SW480 (cell line): ENCODE measurements at places on chromosomes 3 and 15.
A peak's percentile ranks its signal among the peaks of the same experiment; 100 is the strongest.

DNA sequence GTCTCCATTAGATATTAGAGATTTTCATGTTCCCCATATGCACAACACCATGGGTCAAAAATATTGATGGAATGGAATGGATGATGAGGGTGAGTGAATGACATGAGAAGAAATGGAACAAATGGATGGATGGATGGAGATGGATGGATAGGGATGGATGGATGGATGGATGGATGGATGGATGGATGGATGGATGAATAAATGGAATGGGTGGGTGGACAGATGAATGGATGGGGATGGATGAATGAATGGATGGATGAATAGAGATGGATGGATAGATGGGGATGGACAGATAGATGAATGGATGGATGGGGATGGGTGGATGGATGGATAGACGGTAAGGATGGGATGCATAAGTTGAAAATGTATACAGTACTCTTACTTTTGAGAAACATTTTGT, 18.6 kb downstream of the CFAP92 start:
- DNase-seq: no peak

- DNase-seq: no peak
Measured at GRCh38 chr3:124748560-124749198, 18.4 kb downstream of the UMPS start.

GRCh38 chr3:136584728-136585127, 167.4 kb downstream of the STAG1 start:
- DNase-seq: no peak

- no peak for DNase-seq
Measured at GRCh38 chr15:85667491-85668424, 127.0 kb downstream of the KLHL25 start.

GRCh38 chr3:105367406-105368213, 901 bp downstream of the ALCAM start:
- DNase-seq: peak; percentile 37

- DNase-seq: no peak
Measured at GRCh38 chr3:185382154-185382553, 19.2 kb downstream of the MAP3K13 start.

GRCh38 chr3:112048911-112049310, 14.4 kb downstream of the TMPRSS7 start:
- DNase-seq: no peak

DNA sequence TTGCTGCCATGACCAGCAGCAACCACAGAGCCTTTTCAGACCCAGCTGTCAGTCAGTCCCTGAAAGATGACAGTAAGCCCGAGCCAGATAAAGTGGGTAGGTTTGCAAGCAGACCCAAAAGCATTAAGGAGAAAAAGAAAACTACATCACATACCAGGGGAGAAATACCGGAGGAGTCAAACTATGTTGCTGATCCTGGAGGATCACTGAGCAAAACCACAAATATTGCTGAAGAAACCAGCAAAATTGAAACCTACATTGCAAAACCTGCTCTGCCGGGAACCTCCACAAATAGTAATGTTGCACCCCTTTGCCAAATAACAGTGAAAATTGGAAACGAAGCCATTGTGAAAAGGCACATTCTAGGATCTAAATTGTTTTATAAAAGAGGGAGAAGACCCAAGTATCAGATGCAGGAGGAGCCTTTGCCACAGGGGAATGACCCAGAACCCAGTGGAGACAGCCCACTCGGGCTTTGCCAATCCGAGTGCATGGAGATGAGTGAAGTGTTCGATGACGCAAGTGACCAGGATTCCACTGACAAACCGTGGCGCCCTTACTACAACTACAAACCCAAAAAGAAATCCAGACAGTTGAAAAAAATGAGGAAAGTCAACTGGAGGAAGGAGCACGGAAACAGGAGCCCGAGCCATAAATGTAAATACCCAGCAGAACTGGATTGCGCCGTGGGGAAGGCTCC, 42.1 kb upstream of the RASA2 start:
- DNase-seq: no peak

DNA sequence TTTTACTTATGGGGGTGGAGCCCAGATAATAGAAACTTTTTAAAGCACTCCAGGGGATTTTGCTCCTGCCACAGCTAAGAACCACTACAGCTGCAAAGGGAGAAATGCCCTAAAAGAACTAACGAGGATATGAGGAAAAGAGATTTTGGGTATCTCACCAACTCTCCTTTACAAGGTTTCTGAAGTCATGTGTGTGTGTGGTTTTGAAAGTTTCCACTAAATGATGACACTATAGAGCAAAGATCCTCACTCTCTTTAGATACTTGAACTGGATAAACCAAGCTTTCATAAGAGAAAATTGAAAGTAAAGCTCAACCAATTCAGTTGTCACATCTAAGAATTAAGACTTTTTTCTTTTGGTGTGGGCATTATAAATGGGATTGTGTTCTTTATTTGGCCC, 455.3 kb upstream of the ALCAM start:
- no peak for DNase-seq

GRCh38 chr3:68060191-68060590, 405.8 kb upstream of the SUCLG2 start:
- no peak for DNase-seq

DNA sequence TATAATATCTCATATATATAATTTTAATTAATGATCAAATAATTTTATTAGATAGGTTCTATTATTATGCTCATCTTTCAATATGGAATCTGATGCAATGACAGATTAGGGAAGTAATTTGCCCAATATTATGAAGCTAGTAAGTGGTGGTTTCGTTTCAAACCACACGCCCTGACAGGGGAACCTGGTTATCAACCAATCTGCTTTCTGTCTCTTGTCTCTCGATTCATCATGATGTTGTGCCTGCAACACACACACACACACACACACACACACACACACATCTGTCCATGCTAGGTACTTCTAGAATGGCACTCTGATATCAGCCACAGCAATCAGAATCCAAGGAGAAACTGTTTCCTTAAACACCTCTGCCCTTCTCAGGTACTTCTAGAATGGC, 128.4 kb downstream of the ZBBX start:
- no peak for DNase-seq

DNA sequence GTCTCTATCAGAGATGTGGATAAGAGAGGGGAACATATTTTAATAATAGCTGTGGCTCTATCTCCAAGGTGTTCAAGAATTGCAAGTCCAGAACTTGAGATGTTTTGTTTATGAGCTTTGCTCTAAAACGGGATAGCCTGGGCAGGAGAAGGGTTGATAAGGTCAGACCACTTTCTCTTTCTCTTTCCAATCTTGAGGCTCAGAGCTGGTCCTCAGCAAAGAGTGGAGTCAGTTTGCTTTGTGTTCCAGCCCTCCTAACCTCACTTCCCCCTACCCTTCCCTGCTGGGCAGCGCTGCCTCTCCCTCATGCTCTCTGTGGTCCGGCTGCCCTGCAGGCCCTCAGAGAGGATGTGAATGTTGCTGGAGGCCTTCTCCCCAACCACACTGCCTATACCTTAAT, 13.8 kb downstream of the KLHL6 start:
- no peak for DNase-seq
